Fibroblast of the aortic adventitia (primary cell): ENCODE measurements at places on chromosomes 6 and 20. TPM values are rescaled to one million over a fixed set of nuclear protein-coding genes. Genes with fewer than 3 reads are reported as not detected.
A peak's percentile ranks its signal among the peaks of the same experiment; 100 is the strongest.

The PSORS1C2 gene
- not detected in 2 replicates for total RNA-seq

The PCK1 gene
- total RNA-seq = not detected in 2 replicates

The EPPIN gene
- total RNA-seq = not detected in 2 replicates

GRCh38 chr20:11585752-11586352 lies 331.8 kb upstream of the BTBD3 start:
- peak; percentile 15 for DNase-seq

- peak; percentile 43 for DNase-seq
Measured at GRCh38 chr20:49766979-49767521, 45.6 kb upstream of the SLC9A8 start.

DNA sequence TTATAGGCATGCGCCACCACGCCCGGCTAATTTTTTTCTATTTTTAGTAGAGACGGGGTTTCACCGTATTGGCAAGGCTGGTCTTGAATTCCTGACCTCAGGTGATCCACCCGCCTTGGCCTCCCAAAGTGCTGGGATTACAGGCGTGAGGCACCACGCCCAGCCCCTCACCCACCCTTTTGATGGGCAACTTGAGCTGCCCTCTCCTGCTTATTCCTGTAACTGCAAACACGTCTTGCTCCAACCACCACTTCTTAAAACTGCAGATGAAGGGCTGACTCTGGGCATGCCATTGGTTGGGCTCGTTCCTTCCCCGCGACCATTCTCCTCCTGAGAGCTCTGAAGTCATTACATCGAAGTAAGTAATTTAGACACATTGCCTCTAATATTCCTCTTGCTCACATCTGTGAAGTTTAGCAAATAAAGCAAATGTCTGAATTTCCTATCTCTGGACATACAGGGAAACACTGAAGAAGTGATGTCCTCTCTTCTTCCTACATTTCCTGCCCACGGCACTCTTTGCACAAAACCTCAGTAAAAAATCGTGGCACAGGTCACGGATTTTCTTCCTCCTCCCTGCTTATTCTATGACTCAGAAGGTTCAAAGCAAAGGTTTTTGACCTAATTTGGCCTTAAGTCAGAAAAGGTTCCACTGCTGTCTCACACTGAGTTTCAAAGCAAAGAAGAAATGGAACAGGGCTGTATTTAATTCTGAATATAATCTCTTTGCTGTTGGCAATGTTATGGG lies 117.5 kb downstream of the GMPR start:
- peak; percentile 22 for DNase-seq

DNA sequence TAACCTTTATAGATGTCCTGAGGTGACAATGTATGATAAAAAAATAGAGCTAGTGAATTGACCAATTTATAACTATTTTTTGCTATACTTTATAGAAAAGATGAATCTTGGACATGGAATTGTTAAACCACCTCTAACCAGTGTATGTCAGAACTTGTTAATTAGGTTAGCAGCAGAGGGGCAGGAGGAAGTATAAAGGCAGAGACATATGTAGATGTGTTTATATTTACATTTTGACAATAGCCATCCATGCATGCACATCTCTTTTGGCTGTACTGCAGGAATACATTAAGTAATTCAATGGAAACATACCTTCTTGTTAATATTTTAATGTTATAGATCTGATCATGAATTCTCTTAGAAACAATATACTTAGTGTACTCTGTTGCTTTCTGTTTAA lies 254.6 kb upstream of the NT5E start:
- DNase-seq = no peak

DNA sequence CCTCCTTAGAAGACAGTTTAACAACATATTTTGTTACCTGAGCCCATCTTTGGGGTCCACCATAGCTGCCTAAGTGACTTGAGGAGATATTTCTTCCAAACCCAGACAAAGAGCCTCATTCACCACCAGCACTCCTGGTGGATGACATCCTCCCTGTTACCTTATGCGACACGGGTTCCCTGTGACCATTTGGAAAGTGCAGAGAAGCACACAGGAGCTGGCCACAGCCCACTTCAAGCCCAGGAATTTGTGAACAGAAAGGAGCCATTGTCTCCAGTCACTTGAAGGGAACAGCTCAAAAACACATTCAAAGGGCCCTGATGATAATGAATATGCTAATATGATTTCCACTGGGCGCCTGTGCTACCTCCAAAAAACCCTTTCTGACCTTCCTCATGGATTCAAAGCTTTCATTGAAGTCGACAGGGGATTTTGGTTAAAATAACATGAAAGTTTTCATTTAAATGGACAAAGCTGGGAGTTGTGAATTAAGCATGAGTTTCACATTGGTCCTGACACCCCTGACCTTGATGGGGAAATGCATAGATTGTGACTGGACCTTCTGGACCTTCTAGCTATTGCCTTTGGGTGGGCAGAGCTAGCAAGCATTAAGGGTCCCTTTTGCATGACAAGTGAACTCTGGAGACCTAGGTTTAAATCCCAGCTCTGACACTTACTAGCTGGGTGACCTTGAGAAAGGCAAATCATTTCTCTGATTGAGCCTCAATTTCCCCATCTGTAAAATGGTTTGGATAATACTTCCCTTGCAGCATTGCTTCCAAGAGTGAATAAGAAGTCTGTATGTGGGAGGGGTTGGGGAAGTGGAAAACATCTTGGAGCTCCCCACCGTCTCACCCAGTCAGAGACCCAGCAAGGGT lies 83.3 kb upstream of the SIRPA start:
- DNase-seq = no peak

DNA sequence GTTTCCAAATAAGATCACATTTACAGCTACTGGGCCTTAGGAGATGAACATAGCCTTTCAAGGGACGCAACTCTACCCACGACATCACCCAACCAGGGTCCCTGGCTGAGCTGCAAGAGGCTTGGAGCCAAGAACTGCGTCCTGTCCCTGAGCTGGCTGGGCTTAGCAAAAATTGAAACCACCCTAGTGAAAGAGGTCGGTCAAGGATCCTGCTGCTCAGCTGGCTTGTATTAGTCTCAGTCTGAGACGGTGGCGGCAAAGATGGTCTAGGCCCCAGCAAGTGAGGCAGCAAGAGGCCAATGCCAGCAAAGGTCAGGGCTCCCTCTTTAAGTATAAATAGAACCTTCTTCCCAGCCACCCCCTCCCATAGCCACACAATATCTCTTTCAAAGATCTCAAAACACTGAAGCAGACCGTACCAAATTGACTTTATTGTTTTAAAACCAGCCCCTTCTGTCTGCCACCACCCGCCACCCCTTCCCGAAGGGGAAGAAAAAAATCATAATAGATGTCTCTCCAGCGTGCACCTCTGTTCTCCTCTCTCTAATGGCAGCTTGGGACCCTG lies 140.5 kb downstream of the EYA2 start:
- no peak for DNase-seq

DNA sequence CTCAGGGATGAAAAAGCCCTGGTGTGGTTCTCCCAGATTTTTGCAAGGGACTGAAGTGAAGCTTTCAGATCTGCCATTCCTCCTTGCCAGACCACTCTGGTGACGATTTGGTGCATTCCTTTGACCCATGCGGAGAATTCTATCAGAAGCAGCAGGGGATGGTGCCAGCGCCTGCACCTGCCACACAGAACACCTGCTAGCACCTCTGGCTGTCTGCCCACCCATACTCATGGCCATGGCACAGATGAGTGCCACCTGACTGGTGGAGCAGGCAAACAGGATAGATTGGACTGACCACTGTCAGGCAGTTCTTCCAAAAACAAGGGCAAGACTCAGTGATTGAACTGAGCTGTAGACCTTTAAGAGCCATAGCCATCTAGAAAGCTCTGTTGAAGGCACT lies 107.1 kb downstream of the CDYL start:
- no peak for DNase-seq
